Pons (tissue), 1 donor: ENCODE measurements at places on chromosomes 11 and 22.

- no peak for DNase-seq
These were observed 64.3 kb upstream of the PPARA start for GRCh38 chr22:46085828-46086576.

GRCh38 chr11:107859459-107860239 lies 1.1 kb upstream of the SLC35F2 start:
- DNase-seq = no peak

GRCh38 chr11:84719935-84720577 lies 907.1 kb downstream of the DLG2 start:
- DNase-seq = peak; percentile 14

GRCh38 chr22:50627642-50628542 lies at the start of gene ARSA:
TSS of gene ARSA (minus strand) at chr22:50628152. CDS start at chr22:50627779, 373 bp downstream.
- DNase-seq = peak; percentile 75

GRCh38 chr11:27212248-27212780 lies 150.7 kb downstream of the CCDC34 start:
- DNase-seq = no peak

- no peak for DNase-seq
These were observed 12.0 kb downstream of the KMT2A start for GRCh38 chr11:118448294-118448693.

DNA sequence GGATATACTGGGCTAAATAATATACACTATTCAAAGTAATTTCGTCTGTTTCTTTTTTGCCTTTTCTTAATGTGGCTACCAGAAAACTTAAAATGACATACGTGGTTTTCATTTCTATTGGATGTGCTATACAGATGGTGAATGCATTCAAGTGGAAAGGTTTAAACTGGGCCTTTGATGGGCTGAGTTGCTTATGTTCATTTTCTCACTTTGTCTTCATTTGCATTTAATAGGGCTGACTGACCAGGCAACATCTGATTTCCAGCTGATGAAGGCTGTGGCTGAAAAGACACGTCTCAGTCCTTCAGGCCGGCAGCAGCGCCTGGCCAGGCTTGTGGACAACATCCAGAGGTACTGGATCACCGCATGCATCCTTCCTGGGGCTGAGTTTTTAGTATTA lies 27.9 kb downstream of the PIWIL4 start:
- no peak for DNase-seq

GRCh38 chr11:7645206-7645605 lies 28.1 kb downstream of the CYB5R2 start:
- no peak for DNase-seq

GRCh38 chr11:28539239-28540030 lies 431.2 kb downstream of the METTL15 start:
- DNase-seq = no peak

GRCh38 chr22:38572065-38572464 lies 2.1 kb upstream of the DMC1 start:
- DNase-seq = peak; percentile 82

GRCh38 chr11:1484695-1485503 lies 1.7 kb downstream of the MOB2 start:
- peak; percentile 46 for DNase-seq

DNA sequence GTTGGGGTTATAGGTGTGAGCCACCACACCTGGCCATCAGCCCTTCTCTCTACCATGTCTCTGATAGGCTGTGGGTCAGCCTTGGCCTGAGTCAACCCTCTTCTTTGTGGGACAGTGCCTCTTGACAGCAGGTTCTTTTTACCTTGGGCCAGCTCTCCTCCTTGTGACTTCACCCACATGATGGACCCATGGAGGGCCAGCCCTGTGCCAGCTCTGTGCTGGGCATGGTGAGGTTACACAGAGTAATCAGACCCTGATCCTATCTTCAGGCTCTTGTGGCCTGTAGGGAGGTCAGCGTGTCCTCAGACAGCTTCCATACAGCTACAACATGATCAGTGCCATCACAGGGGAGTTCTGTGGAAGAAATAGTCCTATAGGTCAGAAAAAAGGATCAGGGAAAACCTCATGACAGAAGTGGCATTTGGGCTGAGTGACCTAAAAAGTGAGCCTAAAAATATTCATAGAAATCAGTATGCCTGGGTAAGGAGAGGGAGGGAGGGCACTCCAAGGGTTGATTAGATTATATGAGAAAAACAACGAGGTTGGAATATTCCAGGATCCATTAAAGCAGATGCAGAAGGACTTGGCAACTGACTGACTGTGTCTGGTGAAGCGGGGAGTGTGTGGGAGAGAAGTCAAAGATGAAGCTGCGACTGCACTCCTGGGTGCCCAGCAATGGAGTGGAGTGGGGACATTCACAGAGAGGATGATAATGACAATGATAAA lies 17.1 kb downstream of the OTOG start:
- no peak for DNase-seq

GRCh38 chr11:72693271-72693968 lies 19.2 kb upstream of the PDE2A start:
- no peak for DNase-seq

- no peak for DNase-seq
These were observed 49.6 kb upstream of the ME3 start for GRCh38 chr11:86722006-86722405.

- DNase-seq = no peak
These were observed 46.5 kb downstream of the AHNAK start for GRCh38 chr11:62499944-62500649.

DNA sequence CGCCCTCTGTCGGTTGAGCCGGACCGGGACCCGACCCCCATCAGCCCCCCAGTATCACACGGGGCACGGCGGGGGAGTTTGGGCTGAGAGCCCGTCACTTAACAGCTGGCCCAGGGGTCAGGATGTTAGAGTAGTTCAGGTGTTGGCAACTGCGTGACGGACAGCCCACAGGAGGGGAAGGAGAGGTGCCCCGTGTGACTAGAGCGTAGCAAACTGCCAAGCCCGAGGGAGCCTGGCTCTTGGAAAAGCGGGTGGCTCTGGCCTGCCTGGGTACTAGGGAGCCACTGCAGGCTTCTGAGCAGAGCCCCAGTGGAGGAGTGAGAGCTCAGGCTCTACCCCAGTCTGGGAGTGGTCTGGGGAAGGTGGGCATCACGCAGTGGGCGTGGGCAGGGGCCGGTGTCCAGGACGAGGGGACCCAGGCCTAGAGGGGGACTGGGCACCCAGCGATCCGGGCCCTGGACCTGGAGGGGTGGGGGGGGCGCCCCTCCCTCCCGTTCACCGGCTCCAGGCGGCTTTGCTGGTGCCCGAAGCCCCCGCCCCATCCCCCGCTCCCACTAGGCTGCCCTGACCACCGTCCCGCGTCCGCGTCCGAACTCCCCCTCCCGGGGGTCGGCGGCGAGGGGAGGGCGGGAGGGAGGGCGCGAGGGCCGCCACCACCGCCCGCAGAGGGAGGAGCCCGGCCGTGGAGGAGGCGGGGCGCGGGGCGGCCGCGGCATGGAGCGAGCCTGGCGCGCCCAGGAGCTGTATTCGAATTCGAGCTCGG lies 24.4 kb downstream of the SHANK3 start:
- DNase-seq = no peak

DNA sequence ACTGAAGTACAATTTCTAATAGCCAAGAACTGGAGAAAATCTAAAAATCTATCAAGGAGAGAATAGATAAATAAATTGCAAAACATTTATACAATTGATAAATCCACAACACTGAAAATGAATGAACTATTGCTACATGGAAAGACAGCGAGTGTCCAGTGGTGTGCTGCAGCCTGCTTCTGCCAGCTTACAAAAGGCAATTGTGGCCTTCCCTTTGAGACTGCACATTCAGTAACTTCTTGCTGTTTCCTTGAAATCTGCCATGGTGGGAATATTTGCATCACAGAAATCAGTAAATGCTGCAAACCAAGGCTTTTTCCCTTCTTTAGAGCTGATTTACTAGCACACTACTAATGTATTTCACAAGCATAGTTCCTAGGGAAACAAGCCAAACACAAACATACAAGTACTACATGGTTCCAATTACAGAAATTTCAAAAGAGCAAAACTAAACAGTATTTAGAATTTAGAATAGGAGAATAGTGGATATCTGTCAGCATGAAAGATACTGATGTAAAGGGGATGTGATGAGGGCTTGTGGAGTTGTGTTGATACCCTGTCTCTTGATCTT lies 76.9 kb upstream of the TRIM77 start:
- peak; percentile 84 for DNase-seq

- no peak for DNase-seq
These were observed 88.6 kb downstream of the BCR start for GRCh38 chr22:23268877-23269276.

DNA sequence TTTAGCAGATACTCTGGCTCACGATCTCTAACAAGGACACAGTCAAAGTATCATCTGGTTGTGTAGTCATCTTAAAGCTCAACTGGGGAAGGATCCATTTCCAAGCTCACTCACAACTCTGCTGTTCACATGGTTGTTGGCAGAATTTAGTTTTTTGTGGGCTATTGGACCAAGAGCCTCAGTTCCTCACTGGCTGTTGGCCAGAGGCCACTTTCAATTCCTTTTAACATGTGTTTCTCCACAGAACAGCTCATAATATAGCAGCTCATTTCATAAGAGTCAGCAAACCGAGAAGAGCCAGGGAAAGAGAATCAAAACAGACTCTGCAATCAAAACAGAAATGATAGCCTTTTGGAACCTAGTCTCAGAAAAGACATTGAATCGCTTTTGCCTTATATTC lies 22.6 kb downstream of the IZUMO1R start:
- peak; percentile 62 for DNase-seq

GRCh38 chr22:42307806-42308563 lies 37.5 kb upstream of the TCF20 start:
- no peak for DNase-seq

GRCh38 chr11:64649291-64649697 lies 58.3 kb downstream of the SLC22A12 start:
- DNase-seq = no peak

DNA sequence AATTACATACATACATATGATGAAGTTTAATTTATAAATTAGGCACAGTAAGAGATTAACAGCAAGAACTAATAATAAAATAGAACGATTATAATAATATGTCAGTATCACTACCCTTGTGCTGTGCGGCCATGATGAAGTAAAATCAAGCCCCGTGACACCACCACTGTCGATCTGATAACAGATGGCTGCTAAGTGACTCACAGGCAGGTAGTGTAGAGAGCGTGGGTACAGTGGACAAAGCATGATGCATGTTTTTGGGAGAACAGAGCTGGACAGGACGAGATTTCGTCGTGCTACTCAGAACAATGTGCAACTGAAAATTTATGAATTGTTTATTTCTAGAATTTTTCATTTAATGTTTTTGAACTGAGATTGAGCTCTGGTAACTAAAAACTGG lies 108.4 kb upstream of the TIMP3 start:
- DNase-seq = no peak

- DNase-seq = no peak
These were observed 879.9 kb upstream of the TENM4 start for GRCh38 chr11:80320765-80321164.

GRCh38 chr11:27596802-27597201 lies 90.2 kb upstream of the LIN7C start:
- DNase-seq = no peak

DNA sequence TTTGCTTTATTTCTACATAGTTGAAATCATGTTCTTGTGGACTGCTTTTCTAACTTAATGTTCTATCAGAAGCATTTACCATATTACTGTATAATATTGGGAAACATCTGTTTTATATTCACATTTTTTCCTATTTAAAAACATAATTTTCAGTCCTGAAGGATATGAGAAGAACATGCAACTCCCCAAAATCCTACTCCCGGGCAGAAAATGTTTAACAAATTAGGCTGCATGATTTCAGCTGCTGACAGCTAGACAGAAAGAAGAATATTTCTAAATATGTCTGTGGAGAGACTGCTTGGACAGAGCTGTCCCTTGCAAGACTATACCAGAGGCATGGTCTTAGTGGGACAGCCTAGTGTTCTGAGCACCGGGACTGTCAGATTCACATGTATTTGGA lies 15.7 kb upstream of the AMPD3 start:
- no peak for DNase-seq

- no peak for DNase-seq
These were observed 135.9 kb downstream of the FDX1 start for GRCh38 chr11:110565357-110566336.

- DNase-seq = no peak
These were observed 314.8 kb downstream of the NTM start for GRCh38 chr11:131685206-131685605.

GRCh38 chr11:17498058-17498457 lies 21.4 kb upstream of the ABCC8 start:
- DNase-seq = no peak

DNA sequence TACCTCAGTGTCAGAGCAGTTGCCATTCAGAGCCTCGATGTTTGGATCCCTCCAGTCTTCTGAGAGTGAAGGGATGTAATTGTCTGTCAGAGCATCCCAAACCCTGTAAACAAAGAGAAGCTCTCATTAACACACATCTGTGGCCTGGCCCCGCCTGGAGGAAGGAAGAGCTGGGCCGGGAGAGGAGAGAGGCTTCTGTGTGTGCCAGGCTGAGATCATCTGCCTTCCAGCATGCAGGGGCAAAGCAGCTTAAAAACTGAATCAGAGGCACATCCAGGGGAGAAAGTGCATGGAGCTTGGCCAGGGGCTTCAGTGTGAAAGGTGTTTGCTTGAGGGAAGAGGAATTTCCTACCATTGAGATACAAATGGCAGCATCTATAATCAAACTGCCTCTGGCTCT lies 14.5 kb downstream of the FEZ1 start:
- DNase-seq = peak; percentile 99

DNA sequence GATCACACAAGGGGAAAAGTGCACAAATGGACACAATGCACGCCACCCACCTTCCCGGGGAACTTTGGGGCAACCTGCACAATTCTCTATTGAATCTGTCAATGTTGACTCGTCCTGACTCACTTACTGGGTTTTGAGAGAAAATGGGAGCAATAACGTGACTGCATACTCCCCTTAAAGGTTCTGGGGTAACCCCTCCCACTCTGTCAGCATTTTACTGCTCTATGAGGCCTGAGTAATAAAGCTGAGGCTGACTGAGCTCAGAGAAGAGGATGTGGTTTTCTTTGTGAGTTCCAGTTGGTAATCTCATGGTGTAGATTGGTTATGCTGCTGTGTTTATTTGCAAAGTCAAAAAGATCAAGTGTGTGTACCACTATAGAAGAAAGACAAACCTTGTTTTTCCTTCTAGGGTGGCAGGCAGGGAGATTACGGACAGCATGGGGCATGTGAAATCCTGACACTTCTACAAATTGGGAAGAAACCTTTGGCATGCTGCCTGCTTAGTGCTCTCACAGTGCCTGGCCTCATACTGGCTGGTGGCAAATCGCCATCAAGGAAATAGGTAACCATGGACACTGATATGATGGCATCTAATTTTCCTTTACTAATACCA lies 16.1 kb upstream of the APOA1 start:
- no peak for DNase-seq

DNA sequence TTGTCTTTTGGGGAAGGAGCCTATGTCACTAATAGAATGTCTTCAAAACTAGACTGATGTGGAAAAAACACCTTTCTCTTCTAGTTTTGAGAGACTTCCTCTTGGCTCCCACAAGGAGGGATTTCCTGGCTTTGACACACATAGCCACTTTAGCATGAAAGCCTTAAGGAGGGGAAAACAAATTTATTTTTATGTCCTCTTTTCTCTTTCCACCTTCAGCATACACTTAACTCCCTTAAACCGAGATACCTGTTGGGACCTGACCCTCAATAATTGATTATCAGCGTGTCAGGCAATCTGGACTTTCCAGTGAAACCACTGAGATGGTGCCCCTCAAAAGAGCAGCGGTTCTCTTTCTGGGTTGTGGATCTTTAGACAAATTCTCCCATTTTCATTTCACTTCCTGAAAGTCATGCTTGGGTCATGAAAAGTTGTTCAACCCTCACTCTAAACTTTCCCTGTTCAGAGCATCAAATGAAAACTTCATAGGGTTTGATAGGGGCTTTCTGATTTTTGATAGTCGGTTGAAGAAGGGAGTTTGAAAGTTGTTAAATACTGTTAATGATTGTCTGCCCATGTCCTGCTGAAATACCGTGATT lies 9.1 kb downstream of the EFCAB6 start:
- DNase-seq = no peak

- DNase-seq = no peak
These were observed 16.3 kb downstream of the IFT27 start for GRCh38 chr22:36759481-36760159.
